ENCODE measurements at places on chromosomes 6 and 20.

GRCh38 chr20:472889-473292 lies 10.6 kb upstream of the TBC1D20 start:
- DNase-seq = no peak

DNA sequence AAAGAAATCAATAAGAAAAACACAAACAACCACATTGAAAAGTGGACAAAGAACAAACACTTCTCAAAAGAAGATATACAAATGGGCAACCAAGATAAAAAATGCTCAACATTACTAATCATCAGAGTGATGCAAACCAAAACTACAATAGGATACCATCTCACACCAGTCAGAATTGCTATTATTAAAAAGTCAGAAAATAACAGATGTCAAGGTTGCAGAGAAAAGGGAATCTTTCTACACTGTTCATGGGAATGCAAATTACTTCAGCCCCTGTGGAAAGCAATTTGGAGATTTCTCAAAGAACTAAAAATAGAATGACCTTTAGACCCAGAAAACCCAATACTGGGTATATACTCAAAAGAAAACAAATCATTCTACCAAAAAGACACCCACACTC lies 29.8 kb downstream of the KIF6 start:
- no peak for DNase-seq

DNA sequence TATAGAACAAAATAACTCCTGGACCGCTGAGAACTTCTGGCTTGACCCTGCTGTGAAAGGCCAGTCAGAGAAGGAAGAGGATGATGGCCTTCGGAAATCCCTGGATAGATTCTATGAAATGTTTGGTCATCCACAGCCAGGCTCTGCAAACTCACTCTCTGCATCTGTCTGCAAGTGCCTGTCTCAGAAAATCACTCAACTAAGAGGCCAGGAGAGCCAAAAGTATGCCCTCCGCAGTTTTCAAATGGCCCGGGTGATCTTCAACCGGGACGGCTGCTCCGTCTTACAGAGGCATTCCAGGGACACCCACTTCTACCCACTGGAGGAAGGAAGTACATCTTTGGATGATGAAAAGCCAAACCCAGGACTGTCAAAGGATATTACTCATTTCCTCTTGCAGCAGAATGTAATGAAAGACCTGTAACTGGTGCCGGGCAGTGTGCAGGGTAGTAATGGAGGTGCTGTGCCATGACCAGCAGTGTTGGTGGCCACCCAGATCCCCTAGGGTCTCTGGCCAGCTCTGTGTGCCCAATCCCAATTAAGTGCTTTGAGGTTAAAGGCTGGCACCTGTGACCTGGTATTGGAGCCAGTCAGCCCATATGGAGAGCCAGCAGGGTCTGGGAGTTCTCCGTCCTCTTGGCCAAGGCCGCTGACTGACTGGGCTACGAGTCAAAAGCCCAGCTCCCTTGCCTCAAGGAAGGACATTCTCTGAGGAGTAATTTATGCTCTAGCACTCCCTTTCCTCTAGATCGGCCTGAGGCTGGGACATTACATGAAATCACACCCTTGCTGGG lies 87.1 kb downstream of the TRMT6 start:
- no peak for DNase-seq

- peak; percentile 14 for DNase-seq
Observed at GRCh38 chr6:148700047-148700715, 46.6 kb upstream of the UST start.

- peak; percentile 68 for DNase-seq
Observed at GRCh38 chr6:20211941-20212391, 303 bp downstream of the MBOAT1 start.

DNA sequence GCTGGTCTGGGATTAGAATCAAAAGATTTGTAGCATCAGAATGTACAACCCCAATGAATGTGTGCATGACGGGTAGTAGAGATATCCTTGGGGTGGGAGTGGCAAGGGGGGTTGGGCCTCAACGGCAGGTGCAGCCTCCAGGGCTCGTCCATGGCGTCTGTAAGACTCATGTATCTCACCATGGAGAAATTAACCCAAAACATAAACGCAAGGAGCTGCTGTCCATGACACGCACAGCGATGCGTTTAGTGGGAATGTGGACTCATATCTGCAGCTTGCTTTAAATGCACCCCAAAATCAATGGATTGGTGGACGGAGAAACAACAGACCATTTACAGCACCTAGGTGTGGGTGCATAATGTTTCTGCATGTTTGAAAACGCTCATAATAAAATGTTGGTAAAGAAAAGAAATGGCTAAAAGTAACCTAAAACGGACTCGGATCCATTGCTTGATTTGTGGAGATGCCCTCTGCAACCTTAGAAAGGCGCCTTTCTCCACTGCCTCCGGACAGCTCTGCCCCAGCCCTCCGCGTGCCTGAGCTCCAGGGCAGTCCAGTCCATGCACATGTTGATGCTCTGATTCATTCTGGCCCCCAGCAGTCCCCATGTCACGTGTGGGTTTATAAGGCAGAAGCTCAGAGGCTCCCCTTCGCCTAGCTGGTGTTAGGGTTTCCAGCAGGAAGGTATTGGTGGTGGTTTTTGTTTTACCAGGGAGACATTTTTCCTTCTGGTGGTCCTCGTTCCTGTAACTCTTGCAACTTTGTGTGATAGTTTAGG lies 24.5 kb downstream of the PYGB start:
- DNase-seq = no peak

DNA sequence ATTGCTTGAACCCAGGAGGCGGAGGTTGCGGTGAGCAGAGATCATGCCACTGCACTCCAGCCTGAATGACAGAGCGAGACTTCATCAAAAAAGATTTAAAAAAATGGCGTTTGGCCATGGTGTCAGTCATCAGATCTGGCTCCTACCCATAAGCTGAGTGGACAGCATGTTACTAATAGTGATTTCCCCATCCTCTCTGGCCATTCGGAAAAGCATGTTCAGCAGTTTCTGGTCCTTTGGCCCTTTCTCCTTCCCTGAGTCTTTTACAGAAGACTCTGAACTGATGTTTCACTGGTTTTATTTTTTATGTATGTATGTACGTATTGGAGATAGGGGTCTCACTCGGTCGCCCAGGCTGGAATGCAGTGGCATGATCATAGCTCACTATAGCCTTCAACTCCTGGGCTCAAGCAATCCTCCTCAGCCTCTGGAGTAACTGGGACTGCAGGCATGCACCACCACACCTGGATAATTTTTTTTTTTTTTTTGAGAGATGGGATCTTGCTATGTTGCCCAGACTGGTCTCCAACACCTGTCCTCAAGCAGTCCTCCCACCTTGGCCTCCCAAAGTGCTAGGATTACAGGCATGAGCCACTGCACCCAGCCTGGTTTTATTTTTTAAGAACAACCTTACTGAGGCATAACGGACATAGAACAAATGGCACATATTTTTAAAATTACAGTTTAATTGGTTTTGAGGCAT lies 84.2 kb upstream of the CNKSR3 start:
- DNase-seq = no peak

DNA sequence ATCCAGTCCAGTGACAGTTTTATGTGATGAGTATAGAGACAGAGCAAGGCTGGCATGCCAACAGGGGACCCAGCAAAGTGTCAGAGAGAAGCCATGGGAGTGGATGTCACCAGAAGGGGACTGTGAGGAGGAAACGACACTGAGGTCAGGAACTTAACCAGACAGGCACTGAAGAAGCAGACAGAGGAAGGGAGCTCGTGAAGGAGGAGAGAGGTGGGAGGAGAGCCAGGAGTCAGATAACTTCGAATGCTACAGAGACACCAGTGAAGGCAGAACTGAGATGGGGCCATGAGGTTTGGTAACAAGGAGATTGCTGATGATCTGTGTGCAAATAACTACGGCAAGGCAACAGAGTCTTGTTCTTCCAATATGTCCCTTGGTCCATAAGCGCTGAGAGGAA lies 211.1 kb upstream of the FOXA2 start:
- no peak for DNase-seq

GRCh38 chr6:56222499-56222898 lies 24.9 kb downstream of the COL21A1 start:
- no peak for DNase-seq

- no peak for DNase-seq
Observed at GRCh38 chr6:56742122-56742791, 99.6 kb upstream of the DST start.

- no peak for DNase-seq
Observed at GRCh38 chr20:40009542-40009941, 679.5 kb downstream of the MAFB start.

DNA sequence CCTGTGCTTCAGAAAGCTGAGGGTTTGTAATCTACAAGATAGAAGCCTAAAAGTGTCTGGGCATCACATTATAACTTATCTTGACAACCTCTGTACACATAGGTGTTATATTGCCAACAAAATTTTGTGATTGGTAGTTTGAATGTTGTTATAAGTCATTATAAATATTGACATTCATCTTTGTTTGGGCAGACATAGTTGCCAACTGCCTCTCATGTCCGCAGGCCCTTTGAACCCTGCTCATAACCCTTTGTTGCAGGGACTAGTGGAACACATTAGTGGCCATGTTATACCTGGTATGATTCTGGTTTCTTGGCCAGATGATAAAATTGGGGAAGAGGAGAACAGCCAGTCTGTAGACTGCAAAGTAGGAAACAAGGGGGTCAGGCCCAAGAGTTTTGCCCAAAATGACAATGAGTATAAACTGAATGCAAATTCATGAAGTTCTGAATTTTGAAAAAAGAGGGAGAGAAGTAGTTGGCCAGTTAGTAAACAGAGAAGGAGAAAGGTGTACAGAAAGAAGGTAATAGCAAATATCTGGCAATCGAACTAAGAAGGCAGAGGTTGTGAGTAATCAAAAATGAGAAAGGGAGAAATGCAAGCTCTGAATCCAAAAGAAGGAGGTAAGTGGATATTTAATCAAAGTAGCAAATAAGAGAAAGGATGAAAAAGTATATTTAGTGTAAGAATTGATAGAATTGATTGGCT lies 21.6 kb upstream of the LMBRD1 start:
- DNase-seq = no peak

GRCh38 chr20:62710886-62711702 lies 2.5 kb downstream of the NTSR1 start:
- peak; percentile 54 for DNase-seq

GRCh38 chr20:26276554-26277210 lies 580.0 kb upstream of the ZNF337 start:
- peak; percentile 34 for DNase-seq

DNA sequence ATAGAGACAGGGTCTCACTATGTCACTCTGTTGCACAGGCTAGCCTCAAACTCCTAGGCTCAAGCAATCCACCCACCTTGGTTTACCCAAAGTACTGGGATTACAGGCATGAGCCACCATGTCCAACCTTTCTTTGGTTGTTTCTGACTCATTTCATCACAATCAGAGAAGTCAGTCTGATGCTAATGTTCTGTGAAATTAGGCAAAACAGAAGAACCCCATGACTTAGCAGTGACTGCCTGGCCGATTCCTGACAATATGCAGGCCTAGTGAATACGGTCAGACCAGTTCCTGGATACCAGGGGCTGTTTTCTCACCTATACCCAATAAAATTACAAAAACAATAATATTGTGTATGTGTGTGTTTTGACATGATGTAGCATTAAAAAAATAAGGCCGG lies 58.8 kb upstream of the BTN3A2 start:
- DNase-seq = no peak

DNA sequence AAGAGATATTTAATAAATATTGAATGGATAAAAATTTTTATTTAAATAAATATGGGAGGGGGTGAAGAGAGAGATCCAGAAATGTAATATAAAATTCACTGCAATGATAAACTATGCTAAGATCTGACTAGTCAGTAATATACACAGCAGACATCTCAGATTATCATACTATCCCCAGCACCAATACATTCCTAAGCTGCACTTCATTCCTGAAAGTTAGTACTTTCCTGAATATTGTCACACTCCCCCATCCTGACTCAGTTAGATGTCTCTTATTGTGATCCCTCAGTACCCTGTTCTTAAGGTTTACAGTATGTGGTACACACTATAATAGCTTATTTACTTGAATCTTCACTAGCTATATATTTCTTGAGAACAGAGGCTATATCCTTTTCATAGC lies 88.3 kb upstream of the KCNQ5 start:
- DNase-seq = no peak

- DNase-seq = no peak
Observed at GRCh38 chr6:129748901-129749748, 39.1 kb upstream of the ARHGAP18 start.

DNA sequence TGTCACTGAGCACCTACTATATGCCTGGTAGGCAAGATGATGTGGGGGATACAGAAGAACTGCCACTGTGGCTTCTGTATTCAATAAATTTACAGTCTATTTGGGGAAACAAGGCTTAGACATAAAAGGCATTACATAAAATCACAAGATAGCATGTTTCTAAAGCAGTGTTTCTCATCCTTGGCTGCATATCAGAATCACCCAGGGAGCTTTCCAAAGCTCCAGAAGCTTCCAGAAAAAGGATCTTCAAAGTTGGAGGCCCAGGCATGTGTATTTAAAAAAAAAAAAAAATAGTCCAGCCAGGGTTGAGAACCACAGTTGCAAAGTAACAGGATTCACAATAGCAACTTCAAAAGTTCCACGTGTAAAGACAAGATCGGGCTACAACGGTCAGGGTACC lies 112.4 kb upstream of the SPACA1 start:
- no peak for DNase-seq

DNA sequence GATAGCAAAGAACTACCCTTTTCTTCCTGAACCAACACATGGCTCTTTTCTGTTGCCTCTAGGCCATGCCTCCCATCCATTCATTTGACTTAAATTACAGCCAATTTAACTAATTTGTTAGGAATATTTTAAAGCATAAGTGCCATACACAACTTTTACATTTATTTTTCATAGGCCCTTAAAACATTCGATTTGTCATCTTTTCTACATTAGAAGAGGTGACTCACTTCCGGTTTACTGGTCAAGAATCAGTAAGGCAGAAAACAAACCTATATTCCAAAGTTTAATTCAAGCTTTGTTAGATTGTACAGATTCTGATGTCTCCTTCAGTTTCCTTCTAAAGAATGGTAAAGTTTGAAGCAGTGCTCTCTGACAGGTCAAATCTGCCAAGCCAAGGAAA lies 344.3 kb downstream of the SAMD5 start:
- DNase-seq = no peak

DNA sequence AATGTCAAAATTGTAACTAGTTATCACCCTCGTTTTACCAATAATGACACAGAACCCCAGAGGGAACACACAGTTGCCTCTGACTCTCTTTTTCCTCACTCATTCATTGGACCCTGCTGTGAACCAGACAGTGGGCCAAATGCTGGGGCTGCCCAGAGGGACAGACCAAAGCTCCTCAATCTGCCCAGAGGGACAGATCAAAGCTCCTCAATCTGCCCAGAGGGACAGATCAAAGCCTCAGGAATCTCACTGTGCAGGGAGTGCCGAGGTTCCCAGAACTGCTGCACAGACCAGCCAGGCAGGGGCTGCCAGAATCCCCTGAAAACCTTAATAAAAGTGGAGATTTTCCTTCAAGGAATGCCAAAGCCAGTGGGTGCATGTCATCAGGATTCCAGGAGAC lies 179.1 kb downstream of the SOD2 start:
- no peak for DNase-seq
